ENCODE measurements at places on chromosomes 5 and 9.

DNA sequence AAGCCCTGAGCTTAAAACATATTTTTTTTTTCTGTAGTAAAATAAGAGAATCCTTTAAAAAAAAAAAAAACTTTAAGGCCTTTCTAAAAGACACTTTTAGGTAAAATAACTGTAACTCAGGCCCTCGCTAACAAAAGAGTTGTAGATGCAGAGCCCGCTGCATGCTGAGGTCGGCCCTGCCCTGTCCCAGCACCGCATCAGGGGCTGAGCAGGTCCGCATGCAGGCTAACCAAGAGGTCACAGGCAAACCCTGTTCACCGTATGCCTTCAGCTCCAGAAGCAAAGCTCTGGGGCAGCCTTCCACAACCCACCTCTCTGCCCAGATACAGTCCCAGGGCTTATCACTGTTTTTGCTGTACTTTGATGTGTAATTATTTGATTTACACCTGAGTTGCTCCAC is 216.1 kb downstream of the GNA14 start:
- DNase-seq: no peak

- no peak for DNase-seq
Observed at GRCh38 chr5:161410640-161411039, 135.9 kb downstream of the GABRB2 start.

DNA sequence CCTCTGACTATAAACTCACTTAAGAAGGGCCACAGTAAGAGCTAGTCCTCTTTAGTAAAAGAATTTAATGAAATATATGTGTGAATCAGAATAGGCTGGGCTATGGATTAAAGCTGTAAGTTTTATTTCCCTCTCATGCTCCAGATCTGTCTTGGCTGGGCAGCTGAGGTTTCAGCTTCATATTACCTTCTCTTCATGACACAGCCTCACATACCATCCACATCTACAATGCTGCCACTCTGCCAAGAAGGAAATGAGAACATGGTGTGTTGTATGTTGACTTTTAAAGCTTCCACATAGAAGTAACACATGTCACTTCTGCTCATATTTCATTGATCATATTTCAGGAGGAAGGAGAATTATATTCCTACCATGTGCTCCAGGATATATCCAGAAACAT is 776.0 kb upstream of the ACO1 start:
- DNase-seq: no peak

GRCh38 chr9:128529191-128529590 is 23.2 kb upstream of the SPTAN1 start:
- DNase-seq: no peak

GRCh38 chr5:87770016-87770570 is 357.4 kb upstream of the CCNH start:
- no peak for DNase-seq

GRCh38 chr5:88873447-88873846 is 9.5 kb downstream of the MEF2C start:
- no peak for DNase-seq

GRCh38 chr5:143560378-143560777 is 156.9 kb upstream of the NR3C1 start:
- DNase-seq: no peak

DNA sequence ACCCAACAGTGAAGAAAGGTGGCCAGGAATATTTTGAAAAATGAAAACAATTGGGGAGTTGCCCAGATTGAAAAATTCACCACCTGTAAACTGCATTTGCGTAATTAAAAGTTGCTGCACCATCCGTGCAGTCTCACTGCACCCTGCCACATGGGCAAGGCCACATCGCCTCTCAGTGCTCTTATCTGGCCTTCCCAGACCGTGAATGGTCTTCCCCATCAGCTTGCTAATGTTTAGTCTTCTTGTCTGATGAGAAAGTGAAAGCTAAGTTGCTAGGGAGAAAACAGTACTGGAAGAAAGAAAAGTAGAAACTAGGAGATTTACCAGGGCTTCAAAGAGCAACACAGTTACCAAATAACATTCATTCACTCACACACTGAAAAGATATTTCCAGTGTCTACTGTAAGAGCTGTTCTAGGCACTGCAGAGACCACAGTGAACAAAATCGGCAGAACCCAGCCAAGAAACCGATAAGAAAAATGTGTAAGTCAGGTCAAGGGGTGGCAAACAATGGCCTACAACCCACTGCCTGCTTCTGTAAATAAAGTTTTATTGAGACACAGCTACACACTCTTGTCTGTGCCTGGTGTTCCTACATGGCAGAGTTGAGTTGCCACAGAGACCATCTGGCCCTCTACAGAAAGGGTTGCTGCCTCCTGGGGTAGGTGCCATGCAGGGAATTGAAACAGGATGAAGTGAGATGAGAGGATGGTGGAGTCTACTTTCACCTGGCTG is 51.2 kb upstream of the CTSL start:
- DNase-seq: no peak

- DNase-seq: no peak
Observed at GRCh38 chr9:91403665-91404543, 19.7 kb downstream of the NFIL3 start.

GRCh38 chr9:96447406-96447805 is 2.6 kb upstream of the HABP4 start:
- no peak for DNase-seq

DNA sequence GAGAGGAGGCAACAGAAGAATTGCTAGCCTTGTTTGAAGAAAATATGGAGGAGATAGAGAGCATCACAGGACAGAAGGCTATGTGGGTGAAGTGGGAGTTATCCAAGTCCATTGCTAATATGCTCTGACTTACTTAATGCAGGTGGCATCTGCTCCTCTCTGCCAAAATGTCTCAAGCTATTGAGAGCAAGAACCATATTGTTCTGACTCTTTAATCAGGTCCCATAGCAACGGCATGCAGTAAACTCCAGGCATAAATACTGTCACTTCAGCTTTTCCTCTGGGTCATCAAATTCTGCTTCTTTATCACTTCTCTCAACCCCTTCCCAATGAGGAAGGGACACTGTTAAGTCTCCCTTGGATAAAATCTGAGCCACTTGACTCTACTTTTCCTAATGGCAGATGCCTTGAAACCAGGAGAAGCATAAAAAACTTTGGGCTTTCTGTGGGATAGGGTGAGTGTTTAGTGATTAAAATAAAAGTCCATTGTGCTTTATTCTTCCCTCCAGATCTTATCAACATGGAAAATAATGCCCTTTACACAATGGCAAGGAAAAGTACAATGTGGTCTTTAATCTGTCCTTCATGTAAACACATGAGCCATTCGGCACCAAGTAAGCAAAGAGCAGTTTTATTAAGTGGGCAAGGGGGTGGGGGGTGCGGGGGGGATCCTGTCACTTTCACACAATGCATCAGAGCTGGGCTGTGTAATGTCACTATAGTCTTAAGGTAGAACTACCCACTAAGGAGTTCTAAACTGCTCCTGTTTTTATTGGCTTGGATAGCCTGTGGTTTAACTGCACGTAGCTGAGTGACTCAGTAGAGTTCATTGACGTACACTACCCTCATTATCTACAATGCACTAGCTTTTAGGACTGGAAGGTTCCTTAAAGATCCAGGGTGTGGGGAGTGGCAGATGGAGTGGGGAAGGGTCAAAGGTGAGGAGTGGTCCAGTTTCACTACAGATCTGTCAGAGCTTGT is 71.0 kb upstream of the TARS1 start:
- no peak for DNase-seq

- DNase-seq: no peak
Observed at GRCh38 chr5:135743705-135744411, 90.6 kb upstream of the SLC25A48 start.

DNA sequence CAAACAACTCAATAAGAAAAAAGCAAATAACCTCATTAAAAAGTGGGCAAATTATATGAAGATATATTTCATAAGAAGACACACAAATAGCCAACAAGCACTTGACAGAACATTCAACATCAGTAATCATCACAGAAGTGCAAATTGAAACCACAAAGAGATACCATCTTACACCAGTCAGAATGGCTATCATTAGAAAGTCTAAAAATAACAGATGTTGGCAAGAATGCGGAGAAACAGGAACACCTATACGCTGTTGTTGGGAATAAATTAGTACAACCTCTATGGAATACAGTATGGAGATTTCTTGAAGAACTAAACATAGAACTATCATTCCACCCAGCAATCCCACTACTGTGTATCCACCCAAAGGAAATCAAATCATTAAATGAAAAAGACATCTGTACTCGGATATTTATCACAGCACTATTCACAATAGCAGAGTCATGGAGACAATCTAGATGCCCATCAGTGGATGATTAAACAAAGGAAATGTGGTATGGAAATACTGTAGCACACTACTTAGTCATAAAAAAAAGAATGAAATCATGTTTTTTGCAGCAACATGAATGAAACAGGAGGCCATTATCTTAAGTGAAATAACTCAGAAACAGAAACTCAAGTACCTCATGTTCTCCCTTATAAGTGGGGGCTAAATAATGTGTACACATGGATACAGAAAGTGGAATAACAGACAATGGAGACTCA is 106.8 kb upstream of the FST start:
- no peak for DNase-seq

DNA sequence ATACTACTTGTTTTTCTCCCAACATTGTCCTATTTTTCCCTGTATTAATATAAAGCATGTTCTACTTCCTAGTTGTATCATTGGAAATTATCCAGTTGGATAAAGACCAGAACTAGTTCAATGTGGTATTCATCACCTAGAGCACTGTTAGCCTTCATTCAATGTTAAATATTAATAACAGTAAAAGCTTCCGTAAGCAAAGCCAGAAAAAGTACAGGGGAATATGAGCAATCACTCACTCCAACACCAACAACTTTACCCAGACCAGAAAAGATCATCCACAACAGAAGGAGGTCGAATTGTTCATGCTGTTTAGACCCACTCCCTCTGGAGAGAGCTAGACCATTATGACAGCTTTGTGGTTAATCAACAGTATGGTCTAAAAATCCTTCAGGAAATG is 728.4 kb downstream of the MAT2B start:
- DNase-seq: no peak

DNA sequence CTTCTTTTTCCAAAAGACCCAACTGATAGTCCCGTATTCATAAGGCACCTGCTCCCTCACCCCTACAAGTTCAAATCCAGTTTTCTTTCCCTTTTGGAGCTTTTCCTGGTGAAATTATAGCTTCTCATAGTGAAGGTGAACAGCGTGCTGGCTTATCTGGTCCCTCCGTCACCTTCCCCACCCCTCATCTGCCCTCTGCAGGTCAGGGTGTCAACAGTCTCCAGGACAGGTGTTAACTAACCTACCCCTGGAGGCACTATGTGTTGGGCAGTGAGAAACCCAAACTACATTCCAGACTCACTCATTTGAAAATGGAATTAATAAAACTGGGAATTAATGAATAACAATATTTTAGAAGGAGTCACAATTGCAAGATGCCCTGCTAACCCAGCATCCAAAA is 109.0 kb upstream of the TAS2R1 start:
- DNase-seq: no peak

- no peak for DNase-seq
Observed at GRCh38 chr5:65440456-65440855, 41.3 kb downstream of the ADAMTS6 start.

DNA sequence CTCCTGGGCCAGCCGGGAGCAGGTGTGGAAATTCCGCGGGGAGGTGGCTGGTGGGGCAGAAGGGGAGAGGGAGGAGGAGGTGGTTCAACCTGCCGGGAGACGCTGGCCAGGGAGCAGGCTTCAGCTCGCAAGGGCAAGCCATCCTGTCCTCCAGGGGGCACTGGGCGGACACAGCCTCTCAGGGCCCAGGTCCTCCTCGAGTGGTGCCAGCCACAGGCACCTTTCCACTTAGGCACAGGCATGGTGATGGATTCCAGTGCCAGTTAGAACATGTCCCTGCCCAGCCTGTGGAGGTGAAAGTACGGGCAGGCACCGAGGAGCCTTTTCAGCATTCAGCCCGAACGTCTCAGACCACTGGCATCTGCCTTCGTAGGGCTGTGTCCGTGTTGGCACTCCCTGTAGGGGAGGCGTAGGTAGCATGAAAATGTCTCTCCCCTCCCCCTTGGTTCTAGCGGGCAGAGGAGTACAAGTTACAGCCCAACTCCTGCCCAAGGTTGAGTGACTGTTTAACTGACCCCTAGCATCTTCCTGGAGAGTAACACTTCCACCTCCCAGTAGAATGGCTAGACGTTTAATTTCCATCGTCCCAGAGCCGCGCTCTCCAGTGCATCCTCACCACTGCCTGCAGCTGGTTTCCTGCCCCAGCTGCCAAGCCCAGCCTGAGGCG is 48.9 kb downstream of the DAB2IP start:
- no peak for DNase-seq

- no peak for DNase-seq
Observed at GRCh38 chr5:94310833-94311232, 307.6 kb downstream of the KIAA0825 start.

GRCh38 chr5:34580983-34581382 is 75.1 kb upstream of the RAI14 start:
- DNase-seq: no peak

GRCh38 chr5:119358530-119358900 is 2.7 kb downstream of the TNFAIP8 start:
- no peak for DNase-seq

DNA sequence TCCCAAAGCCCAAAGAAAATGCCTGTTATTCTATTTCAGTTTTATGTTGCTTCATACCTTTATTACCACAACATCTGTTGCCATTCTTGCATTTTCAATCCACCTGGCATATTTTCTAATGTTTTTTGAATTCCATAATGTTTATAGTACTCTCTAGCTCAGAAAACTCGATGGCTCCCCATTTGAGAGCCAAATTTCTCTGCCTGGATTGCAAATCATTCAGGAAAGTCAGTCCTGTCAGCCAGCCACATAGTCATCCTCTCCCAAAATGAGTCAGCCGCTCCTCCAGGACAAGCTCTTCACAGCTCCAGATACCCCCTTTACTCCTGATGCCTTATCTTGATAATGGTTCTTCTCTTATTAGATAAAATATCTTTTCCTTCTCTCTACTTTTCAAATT is 78.2 kb upstream of the ADCY2 start:
- no peak for DNase-seq

DNA sequence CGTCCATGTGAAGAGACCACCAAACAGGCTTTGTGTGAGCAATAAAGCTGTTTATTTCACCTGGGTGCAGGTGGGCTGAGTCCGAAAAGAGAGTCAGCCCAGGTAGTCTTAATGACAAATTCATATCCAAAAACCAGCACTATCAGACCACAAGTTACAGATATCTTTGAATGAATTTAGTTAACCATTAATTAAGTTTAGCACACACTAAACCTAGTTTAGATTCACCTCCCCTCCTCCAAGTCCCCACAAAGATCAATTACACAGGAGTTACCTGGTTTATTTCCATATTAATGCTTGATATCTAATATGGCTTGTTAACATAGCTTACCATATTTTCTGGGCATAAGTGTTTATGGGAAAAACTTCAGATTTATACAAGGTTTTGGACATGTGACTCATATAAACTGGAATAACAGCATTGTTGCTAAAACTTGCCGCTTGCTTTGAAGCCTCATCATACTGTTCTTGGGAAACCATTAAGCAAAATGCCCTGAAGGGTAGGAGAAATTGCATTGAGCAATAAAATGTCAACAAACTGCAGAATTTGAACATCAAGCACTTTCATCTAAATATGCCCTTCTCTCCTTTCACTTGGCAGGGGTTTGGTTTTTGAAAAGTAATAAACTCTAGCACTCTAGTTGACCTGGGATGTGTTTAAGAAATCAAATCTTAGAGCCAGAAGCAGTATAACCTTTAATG is 166.9 kb downstream of the SNCAIP start:
- no peak for DNase-seq

- DNase-seq: peak; percentile 47
Observed at GRCh38 chr5:170420806-170421412, 31.7 kb upstream of the KCNMB1 start.

GRCh38 chr5:142391058-142391845 is 66.4 kb upstream of the SPRY4 start:
- no peak for DNase-seq
